Activated T-helper 2 cell treated with anti-CD3 and anti-CD28 coated beads, Interferon-gamma antibody, Interleukin-2, Interleukin-4, amounts not matched to agents 10 μg/mL and 5 μg/mL and 100 μg/mL, durations not matched to agents 14 hours and 24 hours and 36 hours (primary cell): ENCODE measurements at places on chromosomes 12 and 14. TPM values are rescaled to one million over a fixed set of nuclear protein-coding genes. Genes with fewer than 3 reads are reported as not detected.

The TAS2R31 gene
- 3.9 and 4.6 TPM in 2 replicates for total RNA-seq

The MANSC4 gene
- total RNA-seq: not detected in 2 replicates

The LRIG3 gene
- 0.21 TPM in 2 replicates for total RNA-seq

The COX8C gene
- total RNA-seq: not detected in 2 replicates

The TMEM233 gene
- total RNA-seq: not detected in 2 replicates

The VRTN gene
- not detected in 2 replicates for total RNA-seq

The B4GALNT3 gene
- 6.5 and 6.9 TPM in 2 replicates for total RNA-seq

GRCh38 chr12:28026701-28027100 is 54.2 kb upstream of the PTHLH start:
- DNase-seq: no peak

GRCh38 chr12:71440763-71441748 is 1.5 kb downstream of the LGR5 start:
- DNase-seq: no peak

GRCh38 chr14:105312973-105313372 is 1.6 kb upstream of the PACS2 start:
- DNase-seq: no peak

DNA sequence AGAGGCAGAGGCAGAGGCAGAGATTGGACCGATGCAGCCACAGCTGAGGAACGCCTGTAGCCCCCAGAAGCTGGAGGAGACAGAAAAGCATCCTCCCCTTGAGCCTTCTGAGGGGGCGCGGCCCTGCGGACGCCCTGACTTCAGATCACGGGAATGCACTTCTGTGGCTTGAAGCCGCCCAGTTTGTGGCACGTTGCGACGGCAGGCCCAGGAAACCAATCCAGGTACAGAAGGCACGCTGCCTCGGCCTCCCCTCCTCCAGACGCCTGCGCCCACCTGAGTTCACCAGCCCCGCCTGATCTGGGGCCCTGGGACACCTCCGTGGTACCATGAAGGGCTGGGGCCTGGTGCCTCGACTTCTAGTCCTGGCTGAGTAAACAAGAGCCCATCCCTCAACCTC is 82.0 kb downstream of the NCOR2 start:
- DNase-seq: no peak

- no peak for DNase-seq
Observed at GRCh38 chr14:52131640-52132320, 62.9 kb upstream of the NID2 start.

DNA sequence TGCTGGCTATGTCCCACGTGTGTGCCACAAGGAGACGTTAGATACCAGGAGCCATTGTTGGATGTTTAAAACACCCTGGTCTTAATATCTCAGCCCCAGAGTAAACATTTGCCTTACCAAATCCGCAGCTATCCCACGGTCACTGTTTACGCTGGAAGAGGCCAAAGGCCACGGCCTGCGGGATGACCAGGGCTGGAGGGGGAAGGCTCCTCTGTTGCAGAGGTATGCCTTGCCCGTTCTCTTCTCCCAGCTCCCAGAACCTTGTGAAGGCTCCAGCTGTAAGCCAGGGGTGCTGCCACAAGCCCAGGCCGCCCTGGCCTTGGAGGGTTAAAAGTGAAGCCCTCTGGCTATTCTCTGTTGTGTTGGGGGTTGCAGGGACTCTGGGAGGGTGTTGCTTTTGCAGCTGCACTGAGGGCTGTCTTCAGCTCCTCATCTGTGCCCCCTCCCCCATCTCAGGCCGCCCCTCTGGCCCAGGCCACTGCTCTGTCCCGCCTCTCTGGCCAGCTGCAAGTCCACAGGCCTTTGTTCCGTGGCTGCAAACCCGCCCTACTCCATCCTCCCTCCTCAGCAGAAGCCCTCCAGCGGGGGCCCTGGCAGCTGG is 2.5 kb downstream of the PLEKHG3 start:
- no peak for DNase-seq

GRCh38 chr12:93913845-93914244 is 234.5 kb upstream of the PLXNC1 start:
- no peak for DNase-seq

GRCh38 chr12:27273114-27273513 is 29.0 kb downstream of the STK38L start:
- DNase-seq: no peak

- DNase-seq: no peak
Observed at GRCh38 chr14:64117671-64118402, 176.3 kb downstream of the ESR2 start.

GRCh38 chr14:90114554-90114953 is 52.8 kb downstream of the KCNK13 start:
- DNase-seq: no peak

DNA sequence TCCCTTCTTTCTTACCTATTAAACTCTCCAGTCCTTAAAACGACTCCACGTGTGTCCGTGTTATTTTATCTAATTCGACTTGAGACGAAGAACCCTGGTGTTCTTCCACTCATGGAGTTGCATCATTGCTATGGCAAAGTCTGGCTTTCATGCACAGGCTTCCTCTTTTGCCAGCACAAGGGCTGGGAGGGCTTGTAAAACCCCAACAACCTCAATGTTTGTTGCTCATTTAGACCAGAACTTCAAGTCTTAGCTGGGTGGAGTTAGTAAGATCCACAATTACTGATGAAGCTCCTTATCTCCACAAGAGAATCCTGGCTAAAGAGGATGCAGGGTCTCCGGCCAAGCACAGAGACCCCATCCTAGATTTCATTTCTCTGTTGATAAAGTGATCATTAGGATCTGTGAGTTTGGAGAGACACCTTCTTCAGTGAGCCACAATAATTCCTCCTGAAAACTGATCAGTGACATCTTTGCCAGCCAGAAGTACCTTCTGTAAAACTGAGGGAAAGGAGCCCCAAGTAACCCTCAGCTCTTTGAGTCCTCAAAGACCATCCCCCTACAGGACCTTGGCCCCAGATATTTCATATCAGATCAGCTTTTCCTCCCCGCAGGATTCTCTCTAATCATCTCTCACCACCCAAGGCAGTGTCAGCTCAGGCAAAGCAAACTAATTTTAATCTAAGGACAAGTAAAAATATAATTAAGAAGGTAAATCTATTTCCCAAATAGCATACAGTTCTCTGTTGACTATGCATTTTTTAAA is 514.6 kb downstream of the FUT8 start:
- DNase-seq: no peak

DNA sequence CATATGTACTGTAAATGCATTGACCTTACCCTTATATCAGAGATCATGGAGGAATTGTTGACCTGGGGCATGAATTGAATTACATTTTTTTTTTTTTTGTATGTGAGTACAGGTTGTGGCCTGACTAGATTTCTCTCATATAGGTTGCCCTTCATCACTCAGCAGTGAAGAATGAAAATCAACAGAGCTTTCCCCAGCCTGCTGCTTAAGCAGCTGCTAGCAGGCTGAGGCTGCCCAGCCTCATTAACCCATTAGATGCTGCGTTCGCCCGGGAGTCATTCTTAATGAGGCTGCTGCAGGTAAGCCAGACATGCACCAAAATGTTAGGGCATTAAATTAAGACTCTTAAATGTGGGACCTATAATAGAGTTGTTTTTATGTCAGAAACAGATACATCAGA is 236.0 kb downstream of the ETNK1 start:
- DNase-seq: no peak

- no peak for DNase-seq
Observed at GRCh38 chr14:104194016-104194415, 55.6 kb downstream of the KIF26A start.

- DNase-seq: no peak
Observed at GRCh38 chr12:2011643-2012607, 7.7 kb upstream of the DCP1B start.

- DNase-seq: no peak
Observed at GRCh38 chr12:130622803-130623202, 93.3 kb downstream of the RIMBP2 start.

- no peak for DNase-seq
Observed at GRCh38 chr12:104415342-104415980, 41.3 kb upstream of the CHST11 start.

GRCh38 chr12:10339053-10339840 is 31.6 kb downstream of the KLRD1 start:
- DNase-seq: no peak

GRCh38 chr14:29077916-29078315 is 311.3 kb downstream of the FOXG1 start:
- DNase-seq: no peak

- DNase-seq: no peak
Observed at GRCh38 chr14:104186575-104186974, 48.2 kb downstream of the KIF26A start.

- DNase-seq: no peak
Observed at GRCh38 chr12:38469715-38470114, 153.1 kb downstream of the ALG10B start.
